ENCODE measurements at places on chromosomes 5 and 9.
A peak's percentile ranks its signal among the peaks of the same experiment; 100 is the strongest.

- DNase-seq: no peak
Observed at GRCh38 chr5:39231705-39232525, 12.6 kb upstream of the FYB1 start.

GRCh38 chr9:35972093-35972492 lies 14.1 kb upstream of the OR2S2 start:
- DNase-seq: no peak

- no peak for DNase-seq
Observed at GRCh38 chr5:96648593-96648992, 13.6 kb upstream of the CAST start.

DNA sequence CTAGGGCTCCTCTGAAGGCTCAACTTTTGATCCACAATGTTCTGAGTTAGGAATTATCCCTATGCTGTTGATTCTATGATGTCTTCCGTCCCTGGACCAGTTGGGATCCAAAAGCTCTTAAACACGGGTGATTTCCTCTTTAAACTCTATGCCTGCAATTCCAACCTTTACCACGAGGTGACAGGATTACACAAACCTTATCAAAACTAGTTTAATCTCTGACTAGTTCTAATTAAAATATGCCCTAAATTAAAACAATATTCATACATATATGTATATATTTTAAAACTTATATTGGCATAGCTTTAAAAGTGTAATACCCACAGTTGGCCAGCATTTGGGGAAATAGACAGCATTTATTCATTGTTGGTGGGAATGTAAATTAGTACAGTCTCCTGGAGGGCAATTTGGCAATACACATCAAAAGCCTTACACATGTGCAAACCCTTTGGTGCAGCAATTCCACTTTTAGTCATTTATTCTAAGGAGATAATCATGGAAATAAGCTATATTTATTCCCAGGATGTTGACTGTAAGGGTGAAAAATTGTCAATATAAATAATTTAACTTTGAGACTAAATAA lies 51.6 kb upstream of the PHYKPL start:
- DNase-seq: no peak

- DNase-seq: no peak
Observed at GRCh38 chr5:169009123-169009522, 291.8 kb downstream of the SLIT3 start.

DNA sequence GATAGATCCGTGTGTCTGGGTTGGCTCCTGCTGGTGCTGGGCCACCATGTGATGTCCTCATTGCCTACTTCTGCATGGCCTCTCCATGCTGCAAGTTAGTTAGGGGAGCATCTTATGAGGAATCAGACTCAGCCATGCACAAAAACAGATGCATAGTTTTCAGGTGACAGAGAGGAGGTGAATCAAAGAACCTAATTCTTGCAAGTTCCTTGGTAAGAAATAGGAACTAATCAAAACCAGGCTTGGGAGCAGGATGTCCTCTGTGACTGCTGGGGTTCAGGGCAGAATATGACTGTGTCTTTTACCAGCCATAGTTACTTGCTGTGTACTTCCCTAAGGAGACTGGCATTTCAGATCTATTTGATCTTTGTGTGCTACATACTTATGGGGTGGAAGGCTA lies 61.6 kb downstream of the C9orf152 start:
- DNase-seq: no peak

DNA sequence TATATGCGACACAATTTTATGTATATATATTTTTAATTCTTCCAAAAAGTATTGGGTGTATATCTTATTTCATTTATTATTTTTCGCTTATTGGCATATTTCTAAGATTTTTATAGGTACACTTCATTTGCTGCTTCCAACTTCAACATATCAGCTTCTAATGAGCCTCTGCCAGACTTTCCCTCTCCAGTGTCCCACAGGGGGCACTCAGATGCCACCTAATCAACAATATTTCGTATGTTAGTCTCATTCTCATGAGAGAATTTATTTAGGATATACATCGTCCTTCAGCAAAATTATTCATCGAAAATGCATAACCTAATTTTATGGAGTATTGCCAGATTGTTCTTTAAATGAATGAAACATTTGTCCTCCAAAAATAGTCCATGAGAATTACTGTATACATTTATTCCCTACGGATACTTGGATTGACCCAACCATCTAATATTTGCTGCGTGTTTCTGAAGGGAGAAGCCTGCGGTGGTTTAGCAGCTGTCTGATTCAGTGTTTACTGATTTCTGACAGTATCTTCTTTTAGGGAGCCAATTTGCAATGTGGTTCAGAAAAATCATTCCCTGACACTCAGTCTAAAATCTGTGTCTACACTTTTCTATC lies 100.6 kb upstream of the SELENOP start:
- DNase-seq: peak; percentile 41

DNA sequence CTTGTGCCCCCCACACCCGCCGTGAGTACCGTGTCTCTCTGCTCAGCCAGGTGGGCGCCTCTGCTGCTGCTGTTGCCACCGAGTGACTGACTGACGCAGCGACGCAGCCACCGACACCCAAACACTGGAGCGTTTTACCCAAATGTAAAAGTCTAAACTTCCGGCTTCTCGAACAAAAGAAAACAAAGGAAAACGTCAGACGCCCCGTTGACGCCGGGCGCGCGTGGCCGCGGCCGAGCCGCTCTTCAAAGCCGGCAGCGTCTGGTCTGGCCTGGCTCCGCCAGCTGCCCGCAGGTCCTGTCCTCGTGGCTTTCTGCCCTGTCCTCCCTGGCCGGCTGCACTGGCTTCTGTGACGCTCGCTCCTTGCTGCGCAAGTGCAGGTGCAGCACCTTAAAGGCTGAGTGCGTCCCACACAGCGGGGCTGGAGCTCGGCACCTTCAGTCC lies 41.4 kb upstream of the CLPTM1L start:
- DNase-seq: no peak

GRCh38 chr5:177958696-177959095 lies 37.3 kb downstream of the PROP1 start:
- no peak for DNase-seq

DNA sequence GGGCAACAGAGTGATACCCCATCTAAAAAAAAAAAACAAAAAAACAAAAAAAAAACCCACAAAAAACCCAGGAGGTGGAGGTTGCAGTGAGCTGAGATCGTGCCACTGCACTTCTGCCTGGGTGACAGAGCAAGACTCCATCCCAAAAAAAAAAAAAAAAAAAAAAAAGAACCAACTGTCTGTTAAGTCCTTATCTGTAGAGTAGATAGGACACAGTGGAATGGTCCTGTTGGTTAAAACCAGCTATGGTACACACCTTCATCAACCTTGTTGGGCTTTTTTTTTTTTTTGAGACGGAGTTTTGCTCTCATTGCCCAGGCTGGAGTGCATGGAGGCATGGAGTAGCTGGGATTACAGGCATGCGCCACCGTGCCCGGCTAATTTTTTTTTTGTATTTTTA lies 12.2 kb downstream of the SLC25A25 start:
- DNase-seq: no peak

- no peak for DNase-seq
Observed at GRCh38 chr5:82327941-82328340, 49.8 kb upstream of the RPS23 start.

DNA sequence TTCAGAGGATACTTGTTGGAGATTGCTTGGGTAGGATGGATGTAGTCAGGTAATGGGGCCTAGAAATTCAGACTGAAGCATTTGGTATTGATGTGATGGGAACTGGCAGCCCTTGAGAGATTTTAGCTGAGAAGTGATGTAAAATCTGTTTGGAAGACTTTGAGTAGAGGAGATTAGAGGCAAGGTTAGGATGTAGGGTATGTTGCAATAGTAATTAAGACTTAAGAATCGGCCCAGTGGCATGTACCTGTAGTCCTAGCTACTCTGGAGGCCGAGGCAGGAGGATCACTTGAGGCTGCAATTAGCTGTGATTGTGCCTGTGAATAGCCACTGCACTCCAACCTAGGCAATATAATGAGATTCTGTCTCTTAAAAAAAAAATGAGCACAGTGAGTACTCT lies 6.7 kb downstream of the NSD1 start:
- DNase-seq: no peak

GRCh38 chr5:128243958-128244582 lies 160.5 kb downstream of the SLC12A2 start:
- no peak for DNase-seq

DNA sequence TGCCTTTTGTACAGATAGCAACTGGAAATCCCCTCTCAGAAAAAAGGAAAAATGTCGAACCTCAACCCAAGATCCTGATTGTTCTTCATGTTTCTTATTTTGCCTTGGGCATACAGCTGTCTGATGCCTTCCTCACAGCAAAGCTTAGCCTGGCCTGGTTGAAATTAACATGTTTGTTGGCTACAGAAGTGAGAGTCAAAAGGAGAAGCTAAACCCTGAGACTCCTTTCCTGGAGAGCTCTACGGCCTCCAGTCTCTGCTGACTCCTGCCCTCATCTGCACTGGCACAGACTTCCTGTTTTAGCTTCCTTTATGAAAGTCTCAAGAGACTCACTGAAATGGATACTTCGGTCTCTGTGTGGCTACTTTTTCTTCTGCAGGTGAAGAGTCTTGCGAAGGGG lies 186.7 kb downstream of the PARP8 start:
- no peak for DNase-seq

- no peak for DNase-seq
Observed at GRCh38 chr5:30197662-30198061, 995.8 kb upstream of the CDH6 start.

DNA sequence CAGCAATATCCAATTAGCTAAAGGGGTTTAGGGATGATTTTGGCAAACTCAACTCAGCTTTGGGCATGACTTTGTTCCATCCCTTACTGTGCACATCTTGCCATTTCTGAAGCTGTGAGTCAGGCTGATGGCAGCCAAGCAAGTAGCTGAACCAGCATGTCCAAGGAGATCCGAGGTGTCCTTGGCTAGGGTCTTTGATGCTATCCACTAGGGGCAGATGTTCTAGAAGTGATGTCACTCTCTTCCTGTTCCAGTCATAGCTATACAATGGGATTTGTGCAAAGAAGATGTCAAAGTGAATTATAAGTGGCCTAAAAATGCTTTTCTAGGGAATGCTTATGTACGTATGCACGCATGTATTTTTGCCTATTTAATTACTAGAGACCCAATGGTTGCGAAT lies 160.8 kb upstream of the PAPPA start:
- no peak for DNase-seq

GRCh38 chr5:164860896-164861295 lies 1355.5 kb downstream of the MAT2B start:
- DNase-seq: no peak

DNA sequence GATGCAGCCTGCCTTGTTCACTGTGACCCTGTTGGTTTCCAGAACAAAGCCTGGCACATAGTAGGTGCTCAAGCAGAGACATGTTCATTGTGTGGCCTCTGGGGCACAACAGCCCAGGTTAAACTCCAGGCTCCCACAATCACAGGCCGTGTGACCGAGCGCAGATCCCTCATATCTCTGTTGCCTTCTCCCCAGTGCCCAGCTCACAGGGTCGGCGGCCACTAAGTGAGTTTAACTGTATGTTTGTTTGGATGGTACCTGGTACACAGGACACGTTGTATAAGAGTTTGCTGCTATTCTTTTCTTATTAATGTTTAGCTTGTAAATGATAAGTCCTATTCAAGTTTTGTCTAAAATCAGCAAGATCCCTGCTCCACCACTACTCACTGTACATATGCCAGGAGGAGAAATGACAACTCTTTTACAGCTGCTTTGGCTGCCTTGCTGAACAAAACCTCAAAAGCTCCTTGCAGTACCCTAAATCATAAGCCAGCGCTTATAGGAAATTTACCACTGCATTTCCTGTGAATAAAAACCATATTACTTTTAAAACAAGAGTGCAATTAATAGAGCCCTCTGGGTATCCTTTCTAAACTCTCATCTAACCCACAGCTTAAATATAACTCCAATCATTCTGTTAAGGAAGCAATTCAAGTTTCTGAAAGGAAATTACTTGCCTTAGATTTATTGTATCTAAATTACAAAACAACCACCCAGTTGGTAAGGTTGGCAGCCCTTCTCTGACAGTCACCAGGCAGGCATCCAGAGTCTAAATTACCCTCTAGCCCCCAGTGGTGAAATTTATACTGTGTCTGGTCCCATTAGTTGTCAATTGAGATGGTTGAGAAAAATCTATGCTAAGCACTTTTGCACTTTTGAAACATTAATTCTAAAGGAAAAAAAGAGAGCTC lies 379.4 kb downstream of the SEMA5A start:
- no peak for DNase-seq
